Naive B cell (primary cell): ENCODE measurements at places on chromosomes 5 and 9.

DNA sequence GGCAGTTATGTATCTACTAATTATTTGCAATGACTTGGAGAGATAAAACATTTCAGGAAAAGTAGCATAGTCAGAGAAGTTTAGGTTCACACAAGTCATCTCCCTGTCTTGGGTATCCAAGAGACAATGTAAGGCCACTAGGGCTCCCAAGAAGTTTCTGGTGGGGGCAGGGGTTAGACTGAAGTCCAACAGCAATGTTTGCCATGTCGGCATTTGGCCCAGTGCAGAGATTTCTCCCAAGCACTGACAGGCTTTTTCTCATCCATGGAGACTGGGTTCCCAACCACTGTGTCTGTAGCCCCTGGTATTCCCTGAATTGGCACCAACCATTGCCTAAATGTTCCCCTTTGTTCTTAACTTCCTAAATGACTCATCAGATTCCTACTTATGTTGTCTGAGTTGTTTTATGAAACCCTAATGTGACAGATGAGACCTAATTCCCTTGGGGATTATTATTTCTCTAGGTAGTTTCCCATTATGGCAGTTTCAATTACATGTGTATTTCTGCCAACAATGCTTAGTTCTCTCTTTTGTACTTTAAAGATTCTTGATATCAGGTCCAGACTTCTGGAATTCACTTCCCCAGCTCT lies 103.6 kb upstream of the EGFLAM start:
- no peak for DNase-seq

GRCh38 chr5:1416856-1417469 lies 28.3 kb downstream of the SLC6A3 start:
- no peak for DNase-seq

- no peak for DNase-seq
Measured at GRCh38 chr5:192691-192969, 1.3 kb downstream of the LRRC14B start.

DNA sequence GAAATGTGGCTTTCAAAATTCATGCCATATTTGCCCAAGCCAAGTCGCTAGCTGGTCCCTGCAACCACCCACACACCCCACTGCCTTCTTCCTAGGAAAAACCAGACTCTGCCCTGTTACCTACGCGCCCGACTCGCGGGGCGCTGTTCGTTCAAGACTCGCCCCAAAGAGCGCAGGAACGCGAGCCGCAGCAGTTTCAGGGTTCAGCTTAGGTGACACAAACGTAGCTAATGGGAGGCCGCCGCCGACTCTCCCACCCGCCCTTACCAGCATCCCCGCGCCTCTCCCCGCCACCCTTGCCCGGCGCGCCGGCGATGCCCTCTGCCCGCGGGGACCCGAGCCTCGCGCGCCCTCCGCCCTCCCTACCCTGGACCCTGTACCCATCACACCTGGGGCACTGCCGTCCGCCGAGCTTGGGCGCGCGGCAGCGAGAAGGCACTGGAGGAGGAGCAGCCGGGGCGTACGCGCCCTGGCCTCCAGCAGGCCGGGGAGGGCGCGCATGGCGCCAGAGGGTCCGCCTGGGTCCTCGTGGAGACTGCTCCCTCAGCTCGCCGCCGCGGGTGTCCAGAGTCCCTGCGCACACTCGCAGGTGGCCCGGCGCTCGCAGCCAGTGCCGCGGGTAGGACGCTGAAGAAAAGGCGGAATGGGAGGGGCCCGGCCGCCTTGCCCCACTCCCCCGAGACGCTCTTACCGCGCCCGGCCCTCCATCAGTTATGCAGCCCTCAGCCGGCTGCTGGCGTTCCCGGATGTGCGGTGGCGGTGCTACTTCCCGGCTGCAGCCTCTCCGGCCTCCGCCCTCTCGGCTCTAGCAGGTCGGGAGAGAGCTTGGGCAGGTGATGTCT lies at the start of gene EMB:
Gene EMB (minus strand): TSS at position 638 of the 842 bp plus-strand sequence. CDS start 137 bp downstream, at position 501.
- peak; percentile 83 for DNase-seq

- DNase-seq = no peak
Measured at GRCh38 chr5:8429778-8430758, 561.1 kb downstream of the MTRR start.

GRCh38 chr5:168066536-168067208 lies 224.8 kb upstream of the WWC1 start:
- no peak for DNase-seq

DNA sequence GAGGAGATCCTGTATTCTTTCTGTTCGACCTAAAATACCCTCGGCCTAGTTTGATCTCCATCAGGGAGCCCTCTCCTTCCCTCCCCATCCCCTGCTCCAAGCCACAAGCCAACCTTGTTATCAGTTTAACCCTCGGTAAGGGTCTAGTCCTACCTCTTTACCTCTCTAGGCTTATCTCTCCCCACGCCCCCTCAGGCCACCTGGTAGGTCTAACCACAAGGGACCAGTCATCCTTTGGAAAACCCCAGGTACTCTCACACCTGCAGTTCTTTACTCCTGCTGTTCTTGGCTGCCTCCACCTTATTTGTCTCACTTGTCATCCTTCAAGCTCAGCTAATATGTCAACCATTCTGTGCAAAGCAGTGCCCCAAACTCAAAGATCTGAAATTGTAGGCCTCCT lies 78.7 kb downstream of the RAD23B start:
- DNase-seq = no peak

GRCh38 chr5:133311176-133311575 lies 259.4 kb downstream of the HSPA4 start:
- no peak for DNase-seq

GRCh38 chr5:110265162-110265561 lies 461.3 kb downstream of the TMEM232 start:
- no peak for DNase-seq

GRCh38 chr5:1468247-1468612 lies 23.0 kb upstream of the SLC6A3 start:
- no peak for DNase-seq

GRCh38 chr9:38639577-38639940 lies 19.2 kb upstream of the ANKRD18A start:
- no peak for DNase-seq
